ENCODE measurements at places on chromosomes 5 and 9.

GRCh38 chr9:129885018-129885669 is 49.9 kb downstream of the USP20 start:
- DNase-seq = no peak

DNA sequence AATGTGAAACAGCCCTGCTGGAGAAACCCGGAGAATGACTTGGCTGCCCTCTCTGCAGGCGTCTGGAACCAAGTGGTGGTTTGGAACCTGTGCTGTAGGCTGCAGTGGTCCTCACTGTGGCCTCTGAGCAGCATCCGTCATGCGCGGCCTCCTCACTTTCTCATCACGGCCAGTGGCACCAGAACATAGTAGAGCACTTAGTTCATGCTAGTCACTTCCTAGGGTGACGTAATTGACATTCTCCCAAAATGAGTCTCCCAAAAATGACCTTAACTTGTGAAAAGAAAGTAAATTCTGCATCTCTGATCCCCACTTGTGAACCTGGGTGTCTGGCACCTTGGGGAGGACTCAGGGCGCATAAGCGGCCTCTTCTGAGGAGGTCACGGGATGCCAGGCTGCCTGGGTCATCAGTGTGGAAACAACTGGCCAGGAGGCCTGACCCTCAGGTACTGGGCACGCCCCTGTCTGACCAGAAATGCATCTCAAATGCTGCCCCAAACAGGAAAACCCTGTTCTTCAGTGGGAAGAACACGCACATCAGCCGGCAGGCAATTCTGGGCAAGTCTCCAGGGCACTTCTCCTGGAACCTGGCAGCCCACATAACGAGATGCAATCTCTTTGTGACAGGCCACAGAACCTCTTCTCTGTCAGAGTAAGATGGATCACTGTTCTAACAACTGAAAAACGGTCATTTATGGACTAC is 36.6 kb upstream of the SPTLC1 start:
- DNase-seq = no peak

- DNase-seq = no peak
Observed at GRCh38 chr9:98929071-98929470, 14.6 kb upstream of the COL15A1 start.

- no peak for DNase-seq
Observed at GRCh38 chr5:111851631-111852548, 94.9 kb upstream of the NREP start.

DNA sequence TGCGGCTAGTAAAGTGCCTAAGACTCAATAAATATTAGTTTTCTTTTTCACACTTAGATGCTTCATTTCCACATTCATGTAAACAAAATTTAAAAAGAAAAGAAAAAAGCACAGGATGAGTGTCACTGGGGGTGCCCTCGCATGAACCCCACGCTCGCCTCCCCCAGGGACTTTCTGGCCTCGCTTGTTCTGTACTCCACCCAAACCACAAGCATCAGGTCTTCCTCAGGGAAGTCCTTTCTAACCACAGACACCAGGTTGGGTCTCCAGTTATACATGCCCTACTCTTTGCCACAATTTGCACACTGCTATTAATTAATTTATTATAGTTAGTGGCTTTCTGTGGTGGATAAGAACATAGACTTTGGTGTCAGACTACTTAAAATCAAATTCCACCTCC is 92.4 kb downstream of the RORB start:
- no peak for DNase-seq

GRCh38 chr9:35795695-35796094 is 4.3 kb downstream of the NPR2 start:
- no peak for DNase-seq

DNA sequence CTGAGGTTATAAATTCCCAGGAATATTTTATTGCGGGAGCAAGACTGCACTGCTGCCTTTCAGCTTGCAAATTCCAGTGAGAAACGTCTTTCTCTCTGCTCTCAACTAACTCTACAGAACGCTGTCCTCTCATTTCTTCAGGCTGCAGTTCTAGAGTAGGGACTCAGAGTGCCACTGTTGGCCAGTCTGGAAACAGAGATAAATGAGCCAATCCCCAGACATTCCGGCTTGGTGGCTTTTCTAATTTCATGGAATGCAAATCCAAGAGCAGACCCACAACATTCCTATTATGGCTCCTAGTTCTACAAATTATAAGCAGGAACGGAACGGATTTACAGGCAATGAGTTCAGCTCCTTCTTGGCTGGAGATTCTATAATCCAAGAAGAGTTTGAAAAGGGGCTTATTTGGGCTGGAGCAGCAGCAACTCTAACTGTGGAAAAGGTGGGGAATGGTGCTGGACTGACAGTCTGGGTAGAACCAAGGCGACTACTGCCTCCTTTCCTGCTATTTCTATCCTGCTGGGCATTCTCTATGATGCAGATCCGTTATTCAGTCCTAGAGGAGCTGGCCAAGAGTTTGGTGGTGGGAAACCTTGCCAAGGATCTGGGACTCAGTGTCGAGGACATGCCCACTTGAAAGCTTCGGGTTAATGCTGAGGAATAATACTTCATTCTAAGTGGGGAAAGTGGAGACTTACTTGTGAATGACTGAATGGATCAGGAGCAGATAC is 9.3 kb downstream of the PCDHGA12 start:
- no peak for DNase-seq

- DNase-seq = no peak
Observed at GRCh38 chr9:131838530-131839280, 98.8 kb upstream of the RAPGEF1 start.

- DNase-seq = peak; percentile 5
Observed at GRCh38 chr5:170986598-170986997, 124.8 kb downstream of the RANBP17 start.
